ENCODE measurements at places on chromosomes 1 and 21. TPM values are rescaled to one million over a fixed set of nuclear protein-coding genes. Genes with fewer than 3 reads are reported as not detected.

The CD160 gene
- 3.1 TPM for total RNA-seq

The TRIM17 gene
- 4.0 TPM for total RNA-seq

The PADI2 gene
- total RNA-seq = not detected

The EDARADD gene
- total RNA-seq = 1.2 TPM

The GUK1 gene
- 344 TPM for total RNA-seq

The OVAAL gene
- total RNA-seq = not detected

The KRTAP11-1 gene
- total RNA-seq = not detected

The CAMSAP2 gene
- 0.13 TPM for total RNA-seq

The AXDND1 gene
- 1.4 TPM for total RNA-seq

GRCh38 chr1:43586136-43586731 lies 55.6 kb downstream of the PTPRF start:
- peaks cover 8% of the 10 kb centered on the region for H3K4me1 ChIP-seq
- no peak for DNase-seq
- no peak overlapping the region for H3K4me3 ChIP-seq

DNA sequence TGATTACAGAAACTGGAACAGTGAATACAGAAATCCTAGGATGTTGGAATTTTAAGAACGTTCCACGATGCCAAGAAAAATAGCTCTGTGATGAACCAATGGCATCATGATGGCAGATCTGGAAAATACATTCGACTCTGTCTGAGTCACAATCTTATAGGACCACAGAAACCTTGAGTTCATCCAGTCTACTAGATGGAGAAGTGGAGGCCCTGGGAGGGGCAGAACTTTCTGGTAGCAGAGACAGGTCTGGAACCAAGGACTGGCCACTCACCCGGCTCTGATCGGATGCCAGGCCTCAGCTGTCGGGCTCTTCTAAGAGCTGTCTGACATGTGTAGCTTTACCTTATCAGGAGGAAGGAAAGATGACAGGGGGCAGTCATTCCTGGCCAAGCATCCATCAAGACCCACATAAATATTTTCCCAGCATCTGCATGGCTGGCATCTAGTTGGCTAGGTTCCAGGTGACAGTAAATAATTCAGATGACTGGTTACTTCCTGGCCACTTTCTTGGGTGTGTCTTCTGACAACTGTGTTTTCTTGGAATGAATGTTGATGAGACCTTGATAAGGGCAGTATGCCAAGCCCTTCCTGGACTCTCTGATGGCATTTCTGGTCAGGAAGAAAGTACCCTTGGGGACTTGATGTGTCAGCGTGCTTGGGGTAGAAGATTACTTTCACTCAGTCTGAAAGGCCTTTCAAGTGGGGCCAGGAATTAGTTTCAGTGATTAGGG lies 72.6 kb upstream of the TRABD2B start:
- H3K4me1 ChIP-seq = no peaks in the 10 kb centered on the region
- no peaks in the 10 kb centered on the region for H3K36me3 ChIP-seq
- no peak overlapping the region for H3K27ac ChIP-seq
- H3K27me3 ChIP-seq = no peaks in the 10 kb centered on the region
- no peak for DNase-seq

GRCh38 chr1:216851073-216851472 lies 127.8 kb upstream of the ESRRG start:
- no peaks in the 10 kb centered on the region for H3K27me3 ChIP-seq
- no peaks in the 10 kb centered on the region for H3K36me3 ChIP-seq
- no peaks in the 10 kb centered on the region for H3K4me1 ChIP-seq
- no peak for DNase-seq

DNA sequence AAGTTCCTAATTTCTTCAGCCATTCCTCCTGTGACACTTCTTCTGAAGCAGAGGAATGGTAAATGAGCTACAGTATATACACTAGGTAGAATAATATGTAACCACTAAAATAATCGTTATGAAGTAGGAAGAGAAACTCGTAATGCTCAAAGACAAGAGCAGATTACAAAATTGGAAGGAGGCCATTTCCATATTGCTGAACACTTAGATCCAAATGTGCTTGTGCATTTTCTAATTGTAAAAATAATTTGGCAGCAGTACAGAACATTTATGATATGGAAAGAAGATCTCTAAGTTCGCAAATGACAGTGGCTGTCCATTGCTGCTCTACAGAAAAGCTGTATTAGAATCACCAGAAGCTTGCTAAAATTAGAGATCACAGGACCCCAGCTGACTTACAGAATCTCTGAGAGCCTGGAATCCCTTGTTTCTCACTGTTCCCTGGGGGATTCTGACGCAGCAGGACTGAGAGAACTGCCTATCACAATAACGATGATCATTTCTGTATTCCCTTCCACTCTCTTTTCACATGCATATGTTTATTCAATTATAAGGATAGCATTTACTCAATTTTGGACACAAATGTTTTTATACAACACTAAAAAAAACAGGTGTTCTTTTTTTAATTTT lies 242.1 kb downstream of the OMA1 start:
- no peaks in the 10 kb centered on the region for H3K27me3 ChIP-seq
- H3K27ac ChIP-seq = no peak overlapping the region
- no peaks in the 10 kb centered on the region for H3K36me3 ChIP-seq
- no peak for DNase-seq
- no peak overlapping the region for H3K4me3 ChIP-seq

- H3K4me1 ChIP-seq = peaks cover 40% of the 10 kb centered on the region
- H3K27me3 ChIP-seq = no peaks in the 10 kb centered on the region
- peaks cover 25% of the 10 kb centered on the region for H3K36me3 ChIP-seq
- H3K4me3 ChIP-seq = no peak overlapping the region
- H3K27ac ChIP-seq = no peak overlapping the region
- no peak for DNase-seq
Measured at GRCh38 chr1:21278208-21278859, 11.9 kb downstream of the ECE1 start.

- DNase-seq = no peak
- H3K4me1 ChIP-seq = peaks cover 10% of the 10 kb centered on the region
- H3K27ac ChIP-seq = no peak overlapping the region
- H3K27me3 ChIP-seq = peaks cover 2% of the 10 kb centered on the region
- H3K36me3 ChIP-seq = no peaks in the 10 kb centered on the region
Measured at GRCh38 chr1:160789702-160790611, 6.0 kb upstream of the LY9 start.

DNA sequence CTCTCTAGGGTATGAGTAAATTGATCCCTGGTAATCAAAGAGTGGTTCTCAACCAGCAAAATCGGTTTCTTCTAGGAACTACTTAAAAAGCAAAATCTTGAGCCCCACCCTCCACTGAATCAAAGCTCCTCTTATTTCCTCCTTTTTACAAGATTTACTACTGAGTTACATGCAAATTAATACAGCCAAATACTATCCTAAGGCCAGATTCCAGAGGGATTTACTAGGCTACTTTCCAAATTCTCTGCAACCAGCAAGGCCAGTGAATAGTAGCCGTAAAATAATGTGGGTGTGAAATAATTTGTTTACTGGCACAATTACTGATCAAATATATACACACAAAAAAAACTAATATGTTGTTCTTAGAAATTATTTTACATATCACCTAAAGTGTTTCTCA lies 1583.8 kb downstream of the NCAM2 start:
- H3K36me3 ChIP-seq = no peaks in the 10 kb centered on the region
- H3K27ac ChIP-seq = no peak overlapping the region
- no peaks in the 10 kb centered on the region for H3K27me3 ChIP-seq
- H3K4me3 ChIP-seq = no peak overlapping the region
- DNase-seq = no peak

DNA sequence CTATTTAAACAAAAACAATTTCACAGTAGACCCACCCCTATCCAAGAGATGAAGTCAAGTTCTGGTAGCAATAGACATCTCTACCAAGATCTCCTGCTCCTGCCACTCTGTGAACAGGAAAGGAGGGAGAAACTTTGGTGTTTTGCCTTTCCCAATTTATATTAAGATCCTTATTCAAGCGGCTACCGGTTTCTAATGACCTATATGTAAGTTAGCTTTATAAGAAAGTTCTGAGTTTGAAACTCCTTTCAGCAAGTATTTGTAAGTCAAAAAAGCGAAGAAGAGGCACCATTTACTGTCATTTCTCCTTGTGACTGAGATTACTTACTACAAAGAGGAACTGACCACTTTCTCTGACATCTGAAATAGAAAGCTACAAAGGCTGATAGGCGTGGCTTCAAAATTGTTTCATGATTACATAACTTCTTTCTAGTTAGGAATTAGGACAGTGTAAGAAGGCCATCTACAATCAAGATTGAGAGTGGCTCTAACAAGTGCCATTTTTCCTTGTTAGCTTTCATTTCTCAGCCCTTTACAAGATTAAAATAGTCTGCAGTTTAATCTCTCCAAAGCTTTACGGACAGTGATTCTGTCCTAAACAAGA lies at the start of gene MNDA:
TSS of gene MNDA (plus strand) at position 448 of the 604 bp plus-strand sequence. CDS start 10,803 bp downstream, outside the sequence.
- no peak for DNase-seq
- H3K27ac ChIP-seq = no peak within 1 kb of the TSS
- peaks cover 2% of the 10 kb centered on the region for H3K27me3 ChIP-seq
- no peak within 1 kb of the TSS for H3K4me3 ChIP-seq
- no peaks in the 10 kb centered on the region for H3K36me3 ChIP-seq

GRCh38 chr1:248421384-248421783 lies 18.5 kb downstream of the OR2T1 start:
- H3K27me3 ChIP-seq = no peaks in the 10 kb centered on the region
- peaks cover 5% of the 10 kb centered on the region for H3K36me3 ChIP-seq
- no peak for DNase-seq

GRCh38 chr1:47474278-47475193 lies 36.7 kb downstream of the FOXD2 start:
- no peak overlapping the region for H3K27ac ChIP-seq
- H3K4me3 ChIP-seq = no peak overlapping the region
- H3K27me3 ChIP-seq = peaks cover 13% of the 10 kb centered on the region
- no peaks in the 10 kb centered on the region for H3K36me3 ChIP-seq

DNA sequence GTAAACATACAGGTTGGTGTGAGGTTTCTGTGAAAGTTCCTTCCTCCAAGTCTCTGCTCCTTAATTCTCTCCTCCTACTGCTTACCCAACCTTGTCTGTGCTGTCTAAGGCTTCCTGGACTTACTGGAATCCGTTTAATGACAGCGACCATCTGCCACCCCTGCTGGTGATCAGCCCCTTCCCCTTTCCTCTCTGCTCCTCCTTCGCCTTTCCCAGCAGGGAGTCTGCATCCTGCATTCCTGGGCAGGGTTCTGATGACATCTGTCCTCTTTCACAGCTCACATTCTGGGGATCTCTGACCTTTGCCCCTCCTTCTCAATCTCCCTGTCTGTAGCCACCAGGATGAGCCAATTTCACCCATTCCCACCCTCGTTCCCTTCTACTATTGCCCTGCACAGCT lies 66.5 kb downstream of the KIRREL1 start:
- H3K36me3 ChIP-seq = no peaks in the 10 kb centered on the region
- no peak overlapping the region for H3K4me3 ChIP-seq
- no peaks in the 10 kb centered on the region for H3K4me1 ChIP-seq
- no peak overlapping the region for H3K27ac ChIP-seq
- peaks cover 3% of the 10 kb centered on the region for H3K27me3 ChIP-seq
- no peak for DNase-seq

- no peak overlapping the region for H3K27ac ChIP-seq
- peaks cover 4% of the 10 kb centered on the region for H3K27me3 ChIP-seq
- DNase-seq = no peak
Measured at GRCh38 chr1:70142075-70142474, 63.3 kb downstream of the LRRC40 start.

DNA sequence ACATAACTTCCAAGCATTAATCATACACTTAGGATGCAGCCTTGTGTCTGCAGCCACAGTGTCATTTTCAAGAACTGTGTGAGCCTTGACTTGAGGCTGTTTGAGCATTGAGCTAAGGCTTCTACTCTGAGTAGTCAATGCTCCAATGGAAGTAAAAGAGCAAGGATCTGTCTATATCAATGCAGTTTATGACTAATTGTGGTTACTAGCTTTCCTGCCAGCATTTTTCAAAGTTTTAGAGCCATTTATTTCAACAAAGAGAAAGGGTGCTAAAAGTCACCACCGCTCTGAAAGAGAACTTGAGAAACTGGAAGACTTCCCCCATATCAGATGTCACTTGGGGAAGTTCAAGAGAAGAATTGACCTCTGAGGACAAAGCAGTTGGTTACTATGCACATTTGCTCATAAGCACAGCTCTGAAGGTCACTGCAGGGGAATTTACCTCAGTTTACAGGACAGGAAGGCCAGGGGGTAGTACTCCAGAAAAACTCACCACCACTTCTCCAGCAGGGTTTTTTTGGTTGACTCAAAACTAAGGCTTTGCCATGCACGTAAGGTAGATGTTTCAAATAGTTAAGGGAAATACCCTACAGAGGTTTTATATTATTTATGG lies 24.5 kb upstream of the RGS1 start:
- DNase-seq = no peak
- peaks cover 6% of the 10 kb centered on the region for H3K36me3 ChIP-seq
- H3K27me3 ChIP-seq = no peaks in the 10 kb centered on the region
- H3K4me3 ChIP-seq = no peak overlapping the region
- peak overlapping the region; percentile 21 for H3K27ac ChIP-seq

GRCh38 chr1:178232949-178233348 lies 139.0 kb downstream of the RASAL2 start:
- H3K36me3 ChIP-seq = no peaks in the 10 kb centered on the region
- H3K27ac ChIP-seq = no peak overlapping the region
- H3K4me3 ChIP-seq = no peak overlapping the region
